ENCODE measurements at places on chromosomes 4 and X.

DNA sequence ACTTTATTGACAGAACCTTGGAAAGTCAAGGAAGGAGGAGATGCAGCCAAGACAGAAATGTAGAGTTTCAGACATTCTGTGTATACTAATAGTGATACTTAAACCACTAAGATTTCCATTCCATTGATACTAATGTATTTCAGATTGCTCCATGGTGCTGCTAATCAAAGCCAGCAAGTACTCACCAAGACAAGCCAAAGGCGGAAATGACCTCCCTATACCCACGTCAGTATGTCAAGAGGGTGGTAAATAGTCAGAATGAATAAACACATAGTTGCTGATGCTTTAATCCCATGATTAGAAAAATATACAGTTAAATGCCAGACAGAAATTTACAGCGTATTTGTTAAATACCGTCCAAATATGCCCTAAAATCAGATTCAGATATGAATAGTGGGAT, 417.8 kb upstream of the INTU start:
- DNase-seq = no peak

DNA sequence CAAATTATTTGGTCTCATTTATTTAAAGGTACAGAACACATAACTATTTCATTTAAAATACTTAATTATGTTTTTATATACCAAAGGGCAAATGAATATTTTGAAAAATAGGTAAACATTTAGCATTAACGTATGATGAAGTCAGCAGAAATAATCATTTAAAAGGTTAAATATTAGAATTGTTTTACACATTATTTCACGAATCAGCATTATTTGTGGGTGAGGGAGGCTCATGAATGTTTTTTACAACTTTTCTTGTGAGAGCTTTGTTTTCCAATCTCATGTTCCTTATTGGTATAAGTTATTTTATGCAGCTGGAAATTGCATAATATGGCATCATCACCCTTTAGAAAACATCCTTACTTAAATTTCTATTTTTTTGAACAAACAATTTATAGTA, 73.9 kb upstream of the FSTL5 start:
- no peak for DNase-seq

DNA sequence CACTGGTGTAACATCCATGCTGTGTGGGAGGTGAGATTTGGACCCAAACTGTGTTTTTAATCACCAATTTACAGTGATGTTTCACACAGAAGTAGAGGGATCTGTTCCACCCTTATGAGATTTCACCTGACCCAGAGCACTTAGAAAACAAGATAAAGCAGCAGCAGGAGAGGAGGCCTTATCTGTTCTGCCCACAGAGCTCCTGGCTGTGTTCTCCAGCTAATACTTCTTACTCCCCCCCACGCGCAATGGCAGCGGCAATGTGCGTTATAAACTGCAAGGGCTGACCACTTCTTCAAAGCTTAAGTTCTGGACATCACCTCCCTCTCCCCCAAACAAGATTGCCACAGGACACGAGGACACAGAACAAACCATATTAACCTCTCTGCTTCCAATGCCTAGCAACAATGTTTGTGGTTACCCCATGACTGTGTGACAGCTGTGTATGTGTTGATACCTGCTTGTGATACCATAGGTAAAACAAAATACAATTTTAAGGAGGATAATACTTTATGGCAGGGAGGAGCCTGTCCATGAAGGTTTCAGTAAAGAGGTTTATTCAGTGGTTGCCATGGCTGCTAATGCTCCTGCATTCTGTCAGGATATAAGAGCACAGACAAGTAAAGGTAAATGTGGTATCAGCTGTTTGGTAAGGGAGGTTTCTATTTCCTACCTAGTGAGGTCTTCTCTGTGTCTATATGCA, 210.0 kb downstream of the SOWAHB start:
- DNase-seq = no peak

DNA sequence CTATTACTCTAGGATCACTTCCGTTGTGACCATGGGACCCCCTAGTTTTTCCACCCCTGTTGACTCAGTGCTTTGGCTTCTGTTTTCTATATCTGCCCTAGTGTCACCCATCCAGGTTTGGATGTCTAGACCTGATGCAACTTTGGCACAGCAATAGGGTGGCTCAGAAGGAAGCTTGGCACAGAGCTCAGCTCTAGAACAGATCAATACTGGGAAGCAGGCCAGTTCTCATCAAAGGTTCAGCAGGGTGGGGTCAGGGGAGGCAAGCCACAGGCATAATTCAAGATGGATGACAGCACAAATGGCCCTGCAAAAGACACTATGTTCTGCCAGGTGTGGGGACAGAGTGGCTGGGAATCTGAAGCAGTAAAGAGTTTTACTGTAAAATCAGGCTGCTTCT, 74.2 kb upstream of the EGFL6 start:
- no peak for DNase-seq

- no peak for DNase-seq
Measured at GRCh38 chr4:156948133-156948532, 23.5 kb downstream of the PDGFC start.

GRCh38 chrX:142204522-142205433, at the start of gene MAGEC2:
Gene MAGEC2, minus strand, starts transcription at chrX:142205290. Its CDS starts 1,303 bp downstream, at chrX:142203987.
- no peak for DNase-seq
